Activated B cell treated with CpG ODN at 0.5 μM for 24 hours (primary cell): ENCODE measurements at places on chromosomes 4 and X. TPM values are rescaled to one million over a fixed set of nuclear protein-coding genes. Genes with fewer than 3 reads are reported as not detected.

- no peak for DNase-seq
These were observed 119.0 kb downstream of the RTL3 start for GRCh38 chrX:78540171-78540570.

Gene NLGN3
- 0.46 and 0.67 TPM in 2 replicates for total RNA-seq

Gene MGAT4D
- total RNA-seq = not detected in 2 replicates

Gene DDIT4L
- not detected in 2 replicates for total RNA-seq

- no peak for DNase-seq
These were observed 584.0 kb upstream of the TENM3 start for GRCh38 chr4:181659202-181659601.
